ENCODE measurements at places on chromosomes 13 and 19. TPM values are rescaled to one million over a fixed set of nuclear protein-coding genes. Genes with fewer than 3 reads are reported as not detected.

- peak; percentile 82 for DNase-seq
Observed at GRCh38 chr13:100392709-100393630, 195.6 kb downstream of the GGACT start.

DNA sequence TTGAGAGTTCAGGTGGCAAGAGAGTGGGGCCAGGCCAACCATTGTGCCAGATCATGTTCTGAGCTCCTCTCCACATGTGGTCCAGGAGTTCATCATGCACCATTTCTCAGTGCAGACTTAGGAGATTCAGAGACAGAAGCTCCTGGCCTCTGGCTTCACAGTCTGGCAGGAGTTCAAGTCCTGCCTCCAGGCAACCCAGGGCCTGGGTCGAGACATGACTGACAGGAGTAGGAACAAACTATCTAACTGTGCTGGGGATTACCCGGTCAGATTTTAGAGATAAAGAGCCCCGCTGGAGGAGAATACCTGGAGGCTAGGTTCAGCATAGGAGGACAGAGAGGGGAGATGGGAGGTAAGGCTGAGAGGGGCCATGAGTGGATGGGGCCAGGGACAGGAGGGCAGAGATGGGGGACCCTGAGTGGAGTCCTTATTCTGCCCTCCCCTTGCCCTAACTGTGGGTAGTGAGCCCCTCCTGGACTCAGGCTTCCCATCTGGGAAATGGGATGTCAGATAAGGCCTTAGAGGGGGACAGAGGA is 906 bp upstream of the CYP4F11 start:
- no peak for DNase-seq

GRCh38 chr13:112391746-112392145 is 15.6 kb downstream of the SPACA7 start:
- no peak for DNase-seq

DNA sequence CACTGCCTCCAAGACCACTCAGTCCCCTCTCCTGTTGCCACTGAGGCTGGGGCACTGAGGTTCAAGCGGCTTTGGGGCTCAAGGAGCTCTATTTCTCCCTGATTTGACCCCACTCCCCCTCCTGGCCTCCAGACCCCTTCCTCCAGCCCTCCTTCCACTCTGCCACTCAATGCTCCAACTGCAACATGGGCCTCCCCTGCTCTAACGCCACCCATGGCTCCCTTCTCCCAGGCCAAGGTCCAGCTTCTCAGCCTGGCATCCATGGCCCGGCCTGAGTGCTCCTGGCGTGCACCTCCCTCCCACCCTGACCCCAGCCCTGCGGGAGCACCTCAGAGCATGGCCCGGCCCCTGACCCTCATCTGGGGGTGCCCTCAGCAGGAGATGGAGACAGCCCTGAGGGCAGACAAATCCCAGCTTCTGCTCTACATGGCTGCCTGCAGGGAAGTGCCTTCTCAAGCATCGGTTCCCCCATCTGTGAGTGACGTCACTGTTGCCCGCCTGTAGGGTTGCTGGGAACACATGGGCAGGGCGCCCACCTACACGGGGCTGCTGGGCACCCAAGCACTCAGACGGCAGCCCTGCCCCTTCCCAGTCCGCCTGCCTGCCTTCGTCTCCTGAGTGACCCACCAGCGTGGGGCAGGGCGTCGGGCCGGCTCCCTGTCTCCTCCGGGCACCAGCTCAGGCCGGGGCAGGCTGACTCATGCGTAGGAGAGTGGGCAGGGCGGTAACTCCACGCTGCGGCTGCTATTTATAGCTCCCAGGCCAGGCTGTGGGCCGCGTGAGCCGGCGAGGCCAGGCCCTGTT is 1.6 kb upstream of the DIRAS1 start:
- DNase-seq = peak; percentile 53

DNA sequence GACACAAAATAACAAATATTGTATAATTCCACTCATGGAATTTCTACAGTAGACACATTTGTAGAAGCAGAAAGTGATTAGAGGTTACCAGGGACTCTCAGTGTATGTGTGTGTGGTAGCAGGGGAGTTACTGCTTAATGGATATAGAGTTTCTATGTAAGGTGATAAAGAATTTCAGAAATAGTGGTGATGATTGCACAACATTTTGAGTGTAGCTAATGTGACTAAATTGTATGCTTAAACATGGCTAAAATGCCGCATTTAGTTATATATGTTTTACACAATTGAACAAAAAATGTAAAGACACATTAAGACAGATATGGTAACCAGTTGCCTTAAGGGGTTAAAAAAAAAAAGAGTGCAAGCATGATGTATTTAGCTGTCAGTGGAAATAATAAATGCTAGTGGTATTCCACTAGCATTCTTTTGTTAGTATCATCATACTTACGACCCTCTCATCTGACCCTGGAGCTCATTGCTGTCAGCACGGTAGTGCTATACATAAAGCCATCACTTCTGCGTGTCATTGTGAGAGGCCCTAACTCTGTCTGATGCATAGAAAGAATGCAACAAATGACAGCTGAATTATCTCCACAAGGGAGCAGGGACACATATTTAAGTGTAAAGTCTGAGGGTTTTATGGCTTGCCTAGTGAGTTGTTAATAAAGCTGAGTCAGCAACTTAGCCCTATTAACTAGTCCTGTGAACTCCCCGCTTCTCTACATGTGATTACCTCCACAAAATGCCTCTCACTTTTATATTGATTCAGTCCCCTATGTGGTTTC is 134.1 kb upstream of the RXFP2 start:
- DNase-seq = no peak

DNA sequence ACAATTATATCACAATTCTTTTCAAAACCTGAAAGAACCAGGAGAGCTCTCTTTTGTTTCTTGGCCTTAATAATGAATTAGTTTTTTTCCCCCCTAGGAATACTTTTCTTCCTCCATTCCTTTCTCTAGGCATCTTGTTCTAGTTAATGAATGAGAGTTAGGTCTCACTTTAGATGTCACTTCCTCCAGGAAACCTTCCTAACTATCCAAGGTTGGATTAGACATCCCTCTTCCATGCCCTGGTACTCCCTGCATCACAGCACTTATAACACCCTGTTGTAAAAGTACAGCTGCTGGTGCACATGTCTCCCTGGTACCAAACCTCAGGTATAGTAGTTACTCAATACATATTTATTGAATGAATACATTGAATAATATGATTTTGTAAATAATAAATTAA is 21.2 kb upstream of the DGKH start:
- DNase-seq = no peak

DNA sequence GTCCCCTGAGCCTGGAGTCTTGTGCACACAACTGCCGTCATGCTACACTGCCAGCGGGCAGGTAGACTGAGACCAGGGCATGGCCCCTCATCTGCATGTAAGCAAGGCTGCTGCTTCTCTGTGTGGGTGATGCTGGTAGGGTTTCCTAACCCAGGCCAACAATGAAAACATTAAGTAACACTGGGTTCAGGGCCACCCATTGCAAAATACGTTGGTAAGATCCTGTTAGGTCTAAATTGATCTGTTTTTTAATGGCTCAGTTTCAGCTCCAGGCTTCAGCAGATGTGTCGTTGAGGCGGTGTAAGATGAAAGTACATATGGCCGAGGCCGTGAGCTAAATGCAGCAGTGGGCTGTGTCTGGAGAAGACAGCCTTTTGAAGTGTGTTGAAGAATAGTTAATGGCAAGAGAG is 383.4 kb downstream of the IRS2 start:
- no peak for DNase-seq

GRCh38 chr19:41616792-41617621 is 9.9 kb downstream of the CEACAM4 start:
- peak; percentile 39 for DNase-seq

- no peak for DNase-seq
Observed at GRCh38 chr13:109545931-109546330, 240.5 kb downstream of the IRS2 start.

DNA sequence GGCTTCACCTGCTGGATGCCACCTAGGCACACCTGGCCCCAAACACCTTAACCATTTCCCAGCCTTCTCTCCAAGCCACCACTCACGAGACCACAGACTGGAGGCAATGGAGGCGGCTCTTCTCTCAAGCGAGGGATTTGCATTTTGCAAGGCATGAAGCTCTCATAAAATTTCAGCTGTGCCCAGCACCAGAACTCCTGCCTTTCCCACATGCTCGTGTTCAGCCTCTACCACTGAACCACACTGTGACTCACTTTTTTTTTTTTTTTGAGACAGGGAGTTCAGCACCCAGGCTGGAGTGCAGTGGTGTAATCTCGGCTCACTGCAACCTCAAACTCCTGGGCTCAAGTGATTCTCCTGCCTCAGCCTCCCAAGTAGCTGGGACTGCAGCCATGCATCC is 10.6 kb downstream of the NANOS3 start:
- DNase-seq = no peak

GRCh38 chr13:106110241-106110855 is 425.1 kb downstream of the EFNB2 start:
- DNase-seq = no peak

- peak; percentile 94 for DNase-seq
Observed at GRCh38 chr19:13847407-13848339, 29.3 kb upstream of the NANOS3 start.

GRCh38 chr13:92197669-92198068 is 799.2 kb downstream of the GPC5 start:
- no peak for DNase-seq

DNA sequence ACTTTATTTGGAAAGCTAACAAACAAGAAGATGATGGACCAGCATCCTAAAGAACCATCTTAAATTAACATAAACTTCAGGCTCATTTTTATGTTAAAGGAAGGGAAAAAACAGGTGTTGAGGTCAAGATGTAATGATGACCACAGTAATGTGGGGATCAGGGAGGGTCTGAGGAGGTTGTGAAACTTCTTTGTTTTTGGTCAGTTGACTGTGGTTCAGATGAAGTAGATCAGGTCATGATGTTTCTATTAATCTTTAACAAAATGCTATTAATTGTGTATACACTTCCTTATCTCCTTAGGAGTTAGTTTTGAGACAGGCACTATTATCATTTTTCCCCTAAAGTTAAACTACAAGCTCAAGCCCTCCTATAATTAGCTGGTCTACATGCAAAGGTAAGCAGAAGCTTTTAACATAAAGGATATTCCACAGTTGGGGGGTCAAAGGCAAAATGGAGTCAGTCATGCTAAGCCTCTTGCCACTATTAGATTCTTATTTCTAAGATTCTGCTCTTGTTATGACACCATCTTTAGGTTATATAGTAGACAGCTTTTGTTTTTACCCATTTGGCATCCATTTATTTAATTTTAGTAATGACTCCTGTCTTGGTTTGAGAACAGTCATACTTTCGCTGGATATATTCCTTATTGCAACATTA is 800.1 kb upstream of the PCDH9 start:
- no peak for DNase-seq

GRCh38 chr13:106302011-106302410 is 233.5 kb downstream of the EFNB2 start:
- no peak for DNase-seq

GRCh38 chr19:5093297-5093928 is 124.5 kb downstream of the KDM4B start:
- no peak for DNase-seq

DNA sequence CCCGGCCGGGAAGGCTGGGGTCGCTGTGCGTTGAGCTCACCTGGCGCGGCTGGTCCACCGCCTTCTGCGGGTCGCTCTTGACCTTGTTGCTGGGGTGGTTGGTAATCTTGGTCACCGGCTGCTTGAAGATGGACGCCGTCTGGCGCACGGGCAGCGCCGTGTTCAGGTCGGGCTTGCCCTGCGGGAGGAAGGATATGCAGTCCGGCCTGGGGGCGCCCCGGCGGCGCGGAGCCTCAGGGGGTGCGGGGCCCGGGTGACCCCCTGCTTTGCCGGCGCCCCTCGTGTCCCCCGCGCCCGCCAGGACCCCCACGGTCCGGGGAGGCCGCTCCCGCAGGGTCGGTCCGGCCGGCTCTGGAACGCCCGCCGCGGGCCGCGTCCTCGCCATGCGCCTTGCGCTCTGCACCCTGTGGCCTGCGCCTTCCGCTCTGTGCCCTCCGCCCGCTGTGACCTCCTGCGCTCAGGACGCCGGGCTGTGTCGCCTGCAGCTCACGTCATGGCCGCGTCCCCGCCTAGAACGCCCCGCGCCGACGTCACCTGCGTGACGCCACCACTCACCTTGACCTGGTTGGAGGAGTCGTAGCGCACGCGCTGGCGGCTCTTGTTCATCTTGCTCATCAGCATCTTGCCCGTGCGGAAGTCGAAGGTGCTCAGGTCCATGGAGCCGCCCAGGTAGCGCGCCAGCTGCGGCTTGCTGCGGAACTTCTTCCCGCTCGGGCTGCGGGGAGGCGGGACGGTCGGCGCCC is 8.0 kb downstream of the MBD3 start:
- no peak for DNase-seq

- DNase-seq = no peak
Observed at GRCh38 chr13:84686458-84686857, 804.2 kb upstream of the SLITRK1 start.

- DNase-seq = peak; percentile 38
Observed at GRCh38 chr13:105037110-105037509, 1498.4 kb downstream of the EFNB2 start.

DNA sequence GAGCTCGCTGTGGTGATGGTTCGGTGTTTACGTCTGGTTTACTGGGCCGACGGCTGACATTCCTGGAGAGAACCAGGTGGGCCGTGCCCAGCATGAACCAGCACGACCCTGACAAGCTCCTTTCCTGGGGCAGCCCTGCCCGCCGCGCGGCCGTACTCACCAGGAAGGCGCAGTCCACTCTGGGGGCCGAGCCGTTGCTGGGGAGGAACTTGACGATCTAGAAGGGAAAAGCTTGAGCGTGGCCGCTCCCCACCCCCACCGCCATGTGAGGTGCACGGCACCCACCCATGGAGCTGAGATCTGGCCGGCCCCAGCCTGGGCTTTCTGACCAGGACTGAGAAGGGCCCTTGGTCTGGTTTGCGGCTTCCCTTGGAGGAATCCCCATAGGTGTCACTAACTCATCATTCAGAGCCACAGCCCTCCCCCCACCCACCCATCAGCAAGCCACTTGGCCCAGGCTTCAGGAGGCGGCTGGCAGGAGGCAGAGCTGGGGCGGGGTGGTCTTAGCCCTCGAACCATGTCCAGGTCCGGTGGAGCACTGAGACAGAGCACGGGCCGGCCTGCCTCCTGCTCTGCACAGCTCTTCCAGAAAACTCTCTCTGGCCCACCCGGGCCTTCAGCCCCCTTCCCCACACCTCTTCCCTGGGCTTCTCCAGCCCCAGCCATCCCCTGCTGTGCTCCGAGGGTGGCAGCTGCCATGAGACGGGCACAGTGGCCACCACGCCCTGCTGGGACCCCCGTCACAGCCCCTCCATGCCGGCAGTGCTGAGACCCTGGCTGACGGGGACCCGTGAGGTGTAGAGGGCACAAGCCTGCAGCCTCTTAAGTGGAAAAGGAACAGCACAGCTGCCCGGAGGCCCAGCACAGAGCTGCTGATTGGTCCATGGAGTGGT is 6.2 kb downstream of the ATP4B start:
- no peak for DNase-seq

The ZNF345 gene
- 6.3 TPM for total RNA-seq

The CCDC194 gene
- total RNA-seq = not detected

The C1QTNF9 gene
- total RNA-seq = not detected

The ZNF667 gene
- total RNA-seq = 1.5 TPM

The CEACAM20 gene
- not detected for total RNA-seq
